Activated CD4-positive, alpha-beta memory T cell treated with anti-CD3 and anti-CD28 coated beads, Interleukin-2, amount 10 ng/mL, durations not matched to agents 7 days and 5 days (primary cell): ENCODE measurements at places on chromosomes 4 and X. TPM values are rescaled to one million over a fixed set of nuclear protein-coding genes. Genes with fewer than 3 reads are reported as not detected.

The SETD7 gene
- total RNA-seq = 16.0 TPM

DNA sequence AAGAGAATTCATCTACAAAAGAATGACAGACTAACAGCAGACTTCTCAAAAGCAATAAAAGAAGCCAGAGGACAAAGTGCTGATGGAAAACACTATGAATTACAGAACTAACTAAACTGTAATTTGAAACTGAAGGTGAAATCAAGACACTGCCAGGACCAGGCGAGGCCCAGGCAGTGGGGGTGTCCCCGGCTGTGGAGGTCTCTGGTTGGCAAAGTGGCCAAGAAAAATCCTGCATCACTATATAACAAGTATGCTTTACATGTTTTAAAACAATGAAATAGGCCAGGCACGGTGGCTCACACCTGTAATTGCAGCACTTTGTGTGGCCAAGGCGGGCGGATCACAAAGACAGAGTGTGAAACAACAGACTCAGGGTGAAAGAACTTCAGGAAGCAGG is 32.9 kb downstream of the CHM start:
- H3K4me3 ChIP-seq = no peak overlapping the region
- H3K27ac ChIP-seq = no peak overlapping the region
- no peak for DNase-seq
- H3K36me3 ChIP-seq = peaks cover 21% of the 10 kb centered on the region
- H3K27me3 ChIP-seq = no peaks in the 10 kb centered on the region
- H3K4me1 ChIP-seq = peaks cover 3% of the 10 kb centered on the region

The GPAT3 gene
- 27.2 TPM for total RNA-seq

The ZNF718 gene
- total RNA-seq = 8.8 TPM

The ARMCX4 gene
- total RNA-seq = 2.5 TPM

The FMR1 gene
- 55.5 TPM for total RNA-seq

GRCh38 chr4:156321203-156321602 is 367.5 kb upstream of the CTSO start:
- H3K36me3 ChIP-seq = no peaks in the 10 kb centered on the region
- H3K4me3 ChIP-seq = no peak overlapping the region
- H3K27ac ChIP-seq = no peak overlapping the region
- no peaks in the 10 kb centered on the region for H3K27me3 ChIP-seq
- H3K4me1 ChIP-seq = no peaks in the 10 kb centered on the region

- peaks cover 43% of the 10 kb centered on the region for H3K4me1 ChIP-seq
- peak within 1 kb of the TSS; percentile 99 for H3K4me3 ChIP-seq
- H3K27me3 ChIP-seq = no peaks in the 10 kb centered on the region
Measured at GRCh38 chr4:158768555-158769174, at the start of gene FNIP2. Gene FNIP2 (plus strand): TSS chr4:158769026. CDS start chr4:158769213, 187 bp downstream.

The MAGEC3 gene
- not detected for total RNA-seq

The SPANXA1 gene
- total RNA-seq = not detected

- H3K36me3 ChIP-seq = no peaks in the 10 kb centered on the region
- no peak overlapping the region for H3K27ac ChIP-seq
- H3K27me3 ChIP-seq = no peaks in the 10 kb centered on the region
- DNase-seq = no peak
- H3K4me3 ChIP-seq = no peak overlapping the region
Measured at GRCh38 chr4:114306946-114307345, 291.7 kb upstream of the UGT8 start.

DNA sequence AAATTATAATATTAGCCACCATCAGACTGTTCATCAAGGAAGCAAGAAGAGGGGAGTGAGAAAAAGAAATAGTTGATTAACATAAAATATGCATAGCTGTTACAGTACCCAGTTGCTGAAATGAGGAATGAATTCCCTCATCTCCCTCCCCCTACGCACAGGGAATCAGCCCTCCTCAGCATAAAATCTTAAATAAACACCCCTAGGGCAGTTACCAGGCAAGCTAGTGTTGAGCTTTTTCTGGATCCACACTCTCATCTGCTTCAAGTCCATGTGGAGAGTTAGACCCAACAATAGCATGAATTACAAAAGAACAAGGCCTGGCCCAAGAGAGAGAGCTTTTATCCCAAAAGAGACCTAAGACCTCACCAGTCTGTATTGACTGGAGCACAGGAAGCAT is 19.0 kb upstream of the SYTL4 start:
- H3K36me3 ChIP-seq = no peaks in the 10 kb centered on the region
- H3K4me3 ChIP-seq = no peak overlapping the region
- no peaks in the 10 kb centered on the region for H3K4me1 ChIP-seq
- no peak overlapping the region for H3K27ac ChIP-seq

The JADE1 gene
- 29.6 TPM for total RNA-seq

The PDGFRA gene
- total RNA-seq = 0.45 TPM

GRCh38 chrX:13498238-13498637 is 71.2 kb upstream of the EGFL6 start:
- no peak for DNase-seq
- peaks cover 9% of the 10 kb centered on the region for H3K4me1 ChIP-seq
- no peaks in the 10 kb centered on the region for H3K36me3 ChIP-seq
- H3K4me3 ChIP-seq = no peak overlapping the region
- H3K27ac ChIP-seq = no peak overlapping the region
- H3K27me3 ChIP-seq = no peaks in the 10 kb centered on the region

- no peak for DNase-seq
- H3K27me3 ChIP-seq = no peaks in the 10 kb centered on the region
- H3K4me3 ChIP-seq = no peak overlapping the region
Measured at GRCh38 chr4:103778221-103778620, 58.4 kb upstream of the TACR3 start.

DNA sequence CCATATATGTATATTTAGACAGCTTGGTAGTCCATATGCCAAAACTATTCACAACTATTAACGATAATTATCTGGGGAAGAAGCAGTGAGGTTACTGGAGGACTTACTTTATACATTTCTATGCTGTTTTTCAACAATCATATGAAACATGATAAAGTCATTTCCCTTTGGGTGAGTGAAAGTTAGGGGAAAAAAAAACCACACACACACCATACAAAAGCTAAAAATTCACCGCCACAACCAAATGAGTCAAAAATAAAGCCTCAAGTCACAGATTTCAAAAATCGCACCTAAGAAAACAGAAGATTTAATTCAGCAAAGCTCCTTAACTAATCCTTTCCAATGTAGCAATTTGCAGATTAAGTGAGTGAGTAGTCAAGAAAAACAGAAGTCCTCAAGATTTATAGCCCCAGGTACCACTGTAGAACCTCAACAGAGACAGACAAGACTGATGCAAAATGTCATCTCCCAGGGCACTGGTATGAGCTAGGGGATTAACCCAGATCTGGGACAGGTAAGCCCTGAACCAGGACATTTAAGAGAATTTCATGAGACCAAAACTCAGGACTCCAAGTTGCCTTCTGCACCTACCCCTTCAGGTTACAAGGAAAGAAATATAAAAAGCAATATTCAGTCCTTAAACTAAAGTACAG is 35.1 kb downstream of the SYTL4 start:
- H3K27me3 ChIP-seq = peaks cover 28% of the 10 kb centered on the region
- H3K4me1 ChIP-seq = no peaks in the 10 kb centered on the region
- DNase-seq = no peak
- H3K4me3 ChIP-seq = no peak overlapping the region

- no peak overlapping the region for H3K27ac ChIP-seq
- no peak overlapping the region for H3K4me3 ChIP-seq
- H3K4me1 ChIP-seq = no peaks in the 10 kb centered on the region
- no peaks in the 10 kb centered on the region for H3K36me3 ChIP-seq
- no peak for DNase-seq
Measured at GRCh38 chr4:15444879-15445547, 17.2 kb downstream of the C1QTNF7 start.

The GLA gene
- 35.6 TPM for total RNA-seq

GRCh38 chr4:55733932-55734331 is 85.7 kb upstream of the EXOC1L start:
- peaks cover 37% of the 10 kb centered on the region for H3K27me3 ChIP-seq
- no peaks in the 10 kb centered on the region for H3K4me1 ChIP-seq
- H3K4me3 ChIP-seq = no peak overlapping the region
- no peaks in the 10 kb centered on the region for H3K36me3 ChIP-seq

- peaks cover 18% of the 10 kb centered on the region for H3K27me3 ChIP-seq
- no peak for DNase-seq
- H3K4me3 ChIP-seq = no peak overlapping the region
- no peaks in the 10 kb centered on the region for H3K36me3 ChIP-seq
Measured at GRCh38 chr4:149975172-149975571, 103.1 kb upstream of the DCLK2 start.

DNA sequence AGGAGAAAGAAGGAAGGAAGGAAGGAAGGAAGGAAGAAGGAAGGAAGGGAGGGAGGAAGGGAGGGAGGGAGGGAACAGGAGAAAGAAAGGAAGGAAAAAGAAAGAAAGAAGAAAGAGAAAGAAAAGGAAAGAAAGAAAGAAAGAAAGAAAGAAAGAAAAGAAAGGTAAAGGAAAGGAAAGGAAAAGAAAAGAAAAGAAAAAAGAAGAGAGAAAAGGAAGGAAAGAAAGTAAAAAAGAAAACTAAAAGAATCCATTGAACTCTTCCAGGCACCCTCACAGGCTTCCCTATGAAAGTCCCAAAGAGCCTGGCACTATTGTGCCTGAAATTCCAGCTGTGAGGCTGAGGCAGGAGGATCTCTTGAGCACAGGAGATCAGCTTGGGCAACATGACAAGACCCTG is 11.5 kb downstream of the ABCG2 start:
- peaks cover 2% of the 10 kb centered on the region for H3K27me3 ChIP-seq
- H3K36me3 ChIP-seq = no peaks in the 10 kb centered on the region
- no peak overlapping the region for H3K4me3 ChIP-seq
- DNase-seq = no peak

DNA sequence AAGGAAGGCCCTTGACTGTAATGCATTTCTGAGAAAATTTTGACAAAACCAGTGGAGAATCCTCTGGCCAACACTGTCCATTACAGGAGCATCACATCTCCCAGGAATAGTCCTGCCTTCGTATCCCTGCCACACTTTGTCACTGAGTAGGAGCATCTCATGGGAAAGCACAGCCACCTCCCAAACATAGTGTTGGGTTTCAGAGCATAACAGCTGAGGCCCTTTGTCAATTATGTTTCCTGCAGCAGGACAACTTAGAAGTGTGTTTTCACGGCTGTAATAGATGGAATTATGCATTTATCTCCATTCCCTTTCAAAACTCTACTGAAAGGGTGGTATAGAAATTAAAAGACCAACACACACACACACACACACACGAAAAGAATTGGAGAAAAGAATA is 91.1 kb upstream of the SMAD1 start:
- H3K36me3 ChIP-seq = no peaks in the 10 kb centered on the region
- DNase-seq = no peak
- no peak overlapping the region for H3K4me3 ChIP-seq
- H3K27me3 ChIP-seq = no peaks in the 10 kb centered on the region

The MAGEA2B gene
- not detected for total RNA-seq

- H3K4me3 ChIP-seq = peak overlapping the region; percentile 91
- peaks cover 26% of the 10 kb centered on the region for H3K4me1 ChIP-seq
- H3K27me3 ChIP-seq = peaks cover 6% of the 10 kb centered on the region
- no peak for DNase-seq
- peaks cover 2% of the 10 kb centered on the region for H3K36me3 ChIP-seq
Measured at GRCh38 chr4:141635736-141636081, 674 bp upstream of the IL15 start.

DNA sequence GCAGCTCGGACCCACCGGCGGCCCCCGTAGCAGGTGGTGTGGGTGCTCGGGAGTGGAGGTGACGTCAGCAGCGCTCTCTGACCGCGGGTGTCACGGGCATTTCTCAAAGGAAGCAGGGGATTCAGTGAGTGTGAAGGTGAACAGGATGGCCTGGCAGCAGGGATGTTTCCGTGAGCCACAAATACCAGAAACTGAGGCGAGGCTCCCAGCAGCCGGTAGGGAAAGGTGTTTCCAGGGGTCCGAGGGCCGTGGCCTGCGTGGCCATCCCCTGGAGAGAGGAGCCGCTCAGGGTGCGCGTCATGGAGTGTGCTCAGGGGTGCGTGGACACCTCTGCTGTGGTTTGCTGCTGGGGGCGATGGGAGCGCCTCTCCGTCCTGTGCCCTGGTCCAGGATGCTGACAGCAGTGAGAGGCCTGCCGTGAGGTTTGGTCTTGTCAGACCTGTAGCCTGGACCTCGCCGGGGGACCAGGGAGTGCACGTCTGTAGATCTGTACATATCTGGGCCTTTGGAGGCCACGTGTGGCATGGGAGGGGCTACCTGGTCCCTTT is 10.2 kb upstream of the HGFAC start:
- no peaks in the 10 kb centered on the region for H3K27me3 ChIP-seq
- no peak for DNase-seq
- no peak overlapping the region for H3K27ac ChIP-seq
- no peaks in the 10 kb centered on the region for H3K36me3 ChIP-seq
- no peaks in the 10 kb centered on the region for H3K4me1 ChIP-seq

The TECRL gene
- total RNA-seq = not detected

The HDX gene
- 0.96 TPM for total RNA-seq

GRCh38 chr4:76548704-76549103 is 113.7 kb downstream of the SHROOM3 start:
- peaks cover 10% of the 10 kb centered on the region for H3K4me1 ChIP-seq
- no peak overlapping the region for H3K4me3 ChIP-seq
- no peaks in the 10 kb centered on the region for H3K36me3 ChIP-seq
- no peak overlapping the region for H3K27ac ChIP-seq
- peaks cover 2% of the 10 kb centered on the region for H3K27me3 ChIP-seq
- no peak for DNase-seq

The KANTR gene
- total RNA-seq = 7.5 TPM

DNA sequence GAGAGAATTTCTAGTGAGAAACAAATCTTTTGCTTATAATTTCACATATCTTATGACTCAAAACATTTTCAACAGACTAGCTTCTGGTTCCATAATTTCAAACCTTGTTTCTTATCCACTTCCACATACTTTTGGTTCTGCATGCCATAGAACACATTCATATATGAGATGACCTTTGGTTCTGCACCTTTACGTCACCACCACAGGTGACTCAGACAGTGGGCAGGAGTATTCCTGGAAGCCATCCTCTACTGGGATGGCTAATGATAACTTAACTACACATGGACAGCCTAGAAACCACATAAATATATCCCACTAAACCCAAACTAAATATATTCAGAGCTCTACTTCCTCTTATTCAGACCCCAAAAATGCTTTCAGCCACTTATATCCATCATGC is 133.3 kb downstream of the DCK start:
- H3K4me3 ChIP-seq = no peak overlapping the region
- H3K36me3 ChIP-seq = no peaks in the 10 kb centered on the region
- H3K4me1 ChIP-seq = no peaks in the 10 kb centered on the region
- H3K27ac ChIP-seq = no peak overlapping the region

- H3K27ac ChIP-seq = no peak overlapping the region
- H3K4me3 ChIP-seq = no peak overlapping the region
- H3K36me3 ChIP-seq = no peaks in the 10 kb centered on the region
Measured at GRCh38 chrX:123525123-123525725, 207.6 kb downstream of the THOC2 start.

The THOC2 gene
- 87.3 TPM for total RNA-seq

The CCDC110 gene
- total RNA-seq = not detected
